ENCODE measurements at places on chromosomes 7 and 10. TPM values are rescaled to one million over a fixed set of nuclear protein-coding genes. Genes with fewer than 3 reads are reported as not detected.

- DNase-seq: no peak
Measured at GRCh38 chr10:71638064-71638821, 81.3 kb downstream of the C10orf105 start.

ZSCAN25 gene
- 34.1 TPM for total RNA-seq

HOXA3 gene
- total RNA-seq: not detected

CTBP2 gene
- total RNA-seq: 1.3 TPM

DNA sequence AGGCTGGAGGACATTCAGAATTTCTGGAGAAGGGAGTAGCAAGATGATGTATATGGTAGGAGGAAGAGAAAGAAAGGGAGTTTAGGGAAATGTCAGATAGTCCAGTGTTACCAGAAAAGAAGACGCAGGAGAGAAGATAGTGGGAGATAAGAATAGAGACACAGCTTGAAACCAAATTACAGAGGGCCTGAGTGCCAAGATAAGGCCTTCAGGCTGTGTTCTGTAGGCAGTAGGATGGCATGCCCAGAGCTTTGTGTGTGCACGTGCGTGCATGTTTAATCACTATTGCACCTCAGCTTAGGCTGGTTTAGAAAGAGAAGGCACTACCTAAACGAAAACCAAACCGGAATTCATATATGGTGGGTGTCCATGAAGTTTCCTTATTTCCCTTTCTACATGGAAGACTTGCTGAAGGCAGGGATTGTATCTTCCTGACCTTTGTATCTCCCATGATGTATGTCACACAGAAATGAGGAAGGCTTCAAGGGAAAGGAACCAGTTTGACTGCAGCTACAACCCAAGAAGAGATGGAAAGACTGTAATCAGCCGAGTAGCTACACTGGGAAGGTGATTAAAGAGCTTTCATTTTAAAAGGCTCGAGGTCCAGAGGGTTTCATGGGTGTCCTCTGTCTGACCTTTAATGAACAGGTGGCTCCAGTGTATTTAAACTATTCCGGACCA is 35.8 kb upstream of the BHLHA15 start:
- no peak for DNase-seq

DNA sequence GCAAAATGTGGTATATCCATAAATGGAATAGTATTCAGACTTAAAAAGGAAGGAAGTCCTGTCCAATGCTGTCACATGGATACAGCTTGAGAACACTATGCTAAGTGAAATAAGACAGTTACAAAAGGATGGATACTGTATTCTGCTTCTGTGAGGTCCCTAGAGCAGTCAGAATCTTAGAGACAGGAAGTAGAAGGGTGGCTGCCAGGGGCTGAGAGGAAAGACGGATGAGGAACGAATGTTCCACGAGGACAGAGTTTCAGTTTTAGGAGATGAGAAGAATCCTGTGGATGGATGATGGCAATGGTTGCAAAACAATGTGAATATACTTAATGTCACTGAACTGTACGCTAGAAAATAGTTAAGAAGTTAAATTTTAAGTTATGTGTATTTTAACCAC is 3.8 kb downstream of the PRKCQ start:
- DNase-seq: no peak

DNA sequence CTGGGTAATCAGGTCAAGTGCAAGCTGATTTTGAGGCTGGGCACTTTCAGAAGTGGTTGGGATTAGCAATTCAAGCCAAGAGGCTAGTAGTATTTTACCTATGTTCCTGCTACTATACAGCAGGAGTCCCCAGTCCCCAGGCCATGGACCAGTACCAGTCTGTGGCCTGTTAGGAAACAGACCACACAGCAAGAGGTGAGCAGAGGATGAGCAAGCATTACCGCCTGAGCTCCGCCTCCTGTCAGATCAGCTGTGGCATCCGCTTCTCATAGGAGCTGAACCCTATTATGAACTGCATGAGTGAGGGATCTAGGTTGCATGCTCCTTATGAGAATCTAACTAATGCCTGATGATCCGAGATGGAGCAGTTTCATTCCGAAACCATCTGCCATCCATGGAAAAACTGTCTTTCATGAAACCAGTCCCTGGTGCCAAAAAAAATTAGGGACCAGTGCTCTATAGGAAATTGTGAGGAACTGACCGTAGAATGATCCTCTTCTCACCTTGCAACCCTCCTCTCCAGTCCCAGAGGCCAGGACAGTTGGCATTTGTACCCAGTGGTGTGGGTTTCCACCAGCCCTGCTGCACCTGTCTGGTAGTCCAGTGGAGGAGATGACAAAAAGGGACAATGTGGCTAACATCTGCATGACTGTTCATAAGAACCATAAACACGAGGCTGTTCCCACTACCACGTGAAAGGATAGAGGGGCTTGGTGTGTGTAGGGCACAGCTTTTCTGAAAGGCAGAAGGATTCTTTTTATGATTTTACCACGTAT is 172.5 kb downstream of the KIAA1217 start:
- DNase-seq: no peak

TAS2R41 gene
- total RNA-seq: not detected

All from activated T-cell treated with anti-CD3 and anti-CD28 coated beads, Interleukin-2, amount 50 U/mL, for 4 hours (primary cell).